NCI-H446 (cell line): ENCODE measurements at places on chromosomes 6 and 20.

GRCh38 chr6:14207448-14207847 is 89.9 kb downstream of the CD83 start:
- no peak for DNase-seq

DNA sequence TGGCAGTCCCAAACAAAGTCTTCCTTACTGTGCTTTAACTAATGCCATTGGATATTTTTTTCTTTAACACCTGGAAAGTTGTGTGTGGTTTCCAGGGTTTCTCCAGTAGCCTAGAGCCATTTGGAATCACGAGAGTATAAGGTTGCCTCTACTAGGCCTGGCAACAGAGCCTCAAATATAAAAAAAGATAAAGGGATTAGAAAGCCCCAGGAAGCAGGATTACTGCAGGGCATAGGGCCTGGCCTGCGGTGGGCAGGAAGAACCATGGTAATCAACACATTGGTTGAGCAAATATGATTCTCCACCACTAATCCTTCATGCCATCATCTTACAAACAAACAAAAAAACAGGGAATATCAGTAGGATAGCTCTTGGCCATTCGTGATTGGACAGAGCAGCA is 177.8 kb upstream of the GGTLC1 start:
- no peak for DNase-seq

- no peak for DNase-seq
Measured at GRCh38 chr6:121838842-121839241, 403.4 kb downstream of the GJA1 start.

- DNase-seq, result no peak
Measured at GRCh38 chr20:18977441-18977840, 163.9 kb downstream of the SCP2D1 start.

GRCh38 chr6:100833972-100834574 is 47.1 kb downstream of the ASCC3 start:
- DNase-seq, result no peak

- peak; percentile 56 for DNase-seq
Measured at GRCh38 chr6:31663961-31664789, 622 bp downstream of the GPANK1 start.

DNA sequence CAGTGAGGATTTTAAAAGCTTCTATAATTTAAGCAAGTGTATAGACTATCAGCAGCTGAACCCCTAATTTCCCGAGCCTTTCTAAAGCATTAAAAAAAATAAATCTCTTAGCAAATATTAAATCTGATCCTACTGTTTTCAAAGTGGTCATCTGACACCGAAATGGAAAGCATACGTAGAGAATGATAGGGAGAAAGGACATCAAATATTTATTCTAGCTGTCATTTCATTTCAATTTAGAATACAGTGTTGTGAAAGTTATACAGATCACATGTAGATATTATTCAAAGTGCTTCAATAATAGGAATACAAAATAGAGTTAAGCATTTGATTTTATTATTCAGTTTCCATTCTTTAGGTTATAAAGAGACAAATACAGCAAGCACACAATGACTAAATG is 61.9 kb upstream of the PKIB start:
- DNase-seq, result no peak

- DNase-seq, result peak; percentile 88
Measured at GRCh38 chr20:48703511-48704219, 124.1 kb downstream of the PREX1 start.
